ENCODE measurements at places on chromosomes 6 and 20. TPM values are rescaled to one million over a fixed set of nuclear protein-coding genes. Genes with fewer than 3 reads are reported as not detected.

The PTPRA gene
- 46.3 TPM for total RNA-seq

GRCh38 chr6:64817525-64817924 lies 889.5 kb downstream of the EYS start:
- no peak for DNase-seq

GRCh38 chr20:59145924-59146779 lies 17.5 kb upstream of the ZNF831 start:
- no peak for DNase-seq

The ADGRB3 gene
- total RNA-seq = 9.0 TPM

DNA sequence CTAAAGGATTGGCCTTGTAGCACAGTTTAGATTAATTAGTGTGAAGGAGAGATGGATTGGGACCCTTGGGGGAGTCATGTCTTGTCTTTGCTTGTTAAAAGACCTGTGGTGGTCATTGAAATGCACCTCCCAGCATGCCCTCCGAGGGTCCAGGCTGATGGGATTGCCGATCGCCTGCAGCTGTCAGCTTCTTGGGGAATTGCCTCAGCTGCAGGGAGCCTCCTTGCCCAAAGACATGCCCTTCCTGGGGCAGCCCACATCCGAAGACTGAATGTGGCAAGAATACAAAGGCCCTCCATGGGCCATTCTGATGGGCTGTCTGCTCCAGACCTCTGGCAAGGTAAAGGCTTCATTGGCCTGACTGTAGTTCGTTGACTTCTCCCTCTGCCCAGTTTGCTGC lies 150.7 kb downstream of the FARS2 start:
- no peak for DNase-seq

DNA sequence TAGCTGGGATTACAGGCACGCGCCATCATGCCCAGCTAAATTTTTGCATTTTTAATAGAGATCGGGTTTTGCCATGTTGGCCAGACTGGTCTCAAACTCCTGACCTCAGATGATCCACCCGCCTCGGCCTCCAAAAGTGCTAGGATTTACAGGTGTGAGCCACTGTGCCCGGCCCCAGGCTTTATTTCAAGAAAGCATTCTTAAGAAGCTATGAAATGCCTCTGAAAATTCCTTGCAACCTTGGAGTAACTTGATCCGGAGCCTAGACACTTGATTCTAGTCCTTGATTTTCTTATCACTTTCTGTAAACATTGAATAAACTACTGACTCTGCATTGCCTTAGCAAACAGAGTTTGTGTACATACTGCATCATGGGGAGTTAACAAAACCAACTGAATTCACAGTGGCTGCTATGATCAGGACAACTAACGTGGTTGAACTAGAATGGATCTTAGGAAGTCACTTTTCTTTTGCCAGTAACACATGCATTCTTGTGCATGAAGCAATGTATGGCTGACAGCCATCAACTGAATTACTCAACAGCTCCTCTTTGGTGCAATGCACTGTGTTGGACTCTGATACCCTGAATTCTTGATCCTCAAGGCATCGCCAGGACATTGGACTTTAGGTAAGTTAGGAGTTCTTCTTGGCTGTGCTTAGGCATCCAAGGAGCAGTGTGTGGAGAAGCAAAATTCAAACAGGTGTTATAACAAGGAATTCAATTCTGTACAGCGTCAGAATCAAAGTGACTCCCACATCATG lies 102.8 kb upstream of the TMEM170B start:
- DNase-seq = peak; percentile 71

DNA sequence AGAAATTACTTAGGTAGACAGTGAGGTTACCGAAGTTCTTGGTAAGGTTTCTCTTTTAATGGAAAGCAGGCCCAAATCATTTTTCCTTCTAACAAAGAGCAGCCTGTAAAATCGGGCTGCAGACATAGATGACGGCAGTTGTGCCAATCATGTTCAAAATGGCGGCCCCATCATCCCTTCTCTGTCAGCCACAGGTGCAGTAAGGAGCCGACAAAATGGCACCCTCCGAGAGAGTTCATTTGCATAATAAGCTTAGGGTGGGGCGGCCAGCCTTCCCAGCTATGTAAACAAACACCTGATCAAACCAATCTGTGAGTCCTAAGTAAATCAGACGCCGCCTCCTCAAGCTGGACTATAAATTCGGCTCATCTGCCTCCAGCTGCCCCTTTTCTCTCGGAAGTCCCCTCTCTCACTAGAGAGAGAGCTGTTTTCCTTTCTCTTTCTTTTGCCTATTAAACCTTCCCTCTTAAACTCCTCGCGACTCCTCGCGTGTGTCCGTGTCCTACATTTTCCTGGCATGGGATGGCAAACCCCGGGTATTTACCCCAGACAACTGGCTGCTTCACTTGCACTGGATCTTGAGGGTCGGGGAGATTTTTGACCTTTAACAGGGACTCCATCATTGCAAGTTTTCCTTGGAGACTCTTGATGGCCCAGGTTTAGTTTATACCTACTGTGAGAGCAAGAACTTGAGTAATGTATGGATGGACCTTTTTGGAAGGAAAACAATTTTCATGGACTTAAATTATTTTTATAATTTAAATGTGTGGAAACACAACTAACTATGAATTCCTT lies 8.9 kb upstream of the DDR1 start:
- DNase-seq = no peak

DNA sequence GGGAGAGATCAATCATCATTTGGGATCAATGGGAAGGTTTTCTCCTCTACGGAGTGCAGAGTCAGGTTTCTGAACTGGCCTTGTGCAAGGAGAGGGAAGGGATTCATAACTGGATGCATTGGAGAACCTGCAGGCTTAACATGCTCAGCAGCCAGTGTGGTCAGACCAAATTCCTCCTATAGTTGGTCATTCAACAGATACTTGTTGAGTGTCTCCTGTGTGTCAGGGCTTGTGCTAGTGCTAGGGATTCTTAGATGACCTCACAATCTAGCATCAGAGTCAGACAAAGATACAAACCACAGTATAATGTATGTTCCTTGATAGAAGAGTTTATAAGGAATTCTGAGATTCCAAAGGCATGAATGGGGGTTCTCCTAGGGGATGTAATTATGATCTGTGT lies 23.9 kb downstream of the RALY start:
- DNase-seq = no peak

DNA sequence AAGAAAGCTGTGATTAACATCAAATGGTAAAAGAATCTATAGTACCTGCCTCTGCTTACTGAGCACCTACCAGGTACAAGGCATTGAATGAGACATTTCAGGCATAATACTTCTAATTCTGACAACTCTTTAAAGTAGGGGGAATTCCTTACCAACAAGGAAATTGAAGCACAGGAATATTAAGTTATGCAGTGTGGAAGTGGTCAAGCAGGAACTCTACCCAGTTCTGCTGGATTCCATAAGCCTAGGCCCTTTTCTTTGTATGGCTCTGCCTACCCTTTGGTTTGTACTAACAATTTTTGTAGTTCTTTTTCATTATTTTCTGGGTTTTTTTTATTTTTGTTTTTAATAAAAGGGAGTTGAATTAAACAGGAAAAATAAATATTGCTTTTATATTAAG lies 114.5 kb downstream of the MAP3K5 start:
- no peak for DNase-seq

DNA sequence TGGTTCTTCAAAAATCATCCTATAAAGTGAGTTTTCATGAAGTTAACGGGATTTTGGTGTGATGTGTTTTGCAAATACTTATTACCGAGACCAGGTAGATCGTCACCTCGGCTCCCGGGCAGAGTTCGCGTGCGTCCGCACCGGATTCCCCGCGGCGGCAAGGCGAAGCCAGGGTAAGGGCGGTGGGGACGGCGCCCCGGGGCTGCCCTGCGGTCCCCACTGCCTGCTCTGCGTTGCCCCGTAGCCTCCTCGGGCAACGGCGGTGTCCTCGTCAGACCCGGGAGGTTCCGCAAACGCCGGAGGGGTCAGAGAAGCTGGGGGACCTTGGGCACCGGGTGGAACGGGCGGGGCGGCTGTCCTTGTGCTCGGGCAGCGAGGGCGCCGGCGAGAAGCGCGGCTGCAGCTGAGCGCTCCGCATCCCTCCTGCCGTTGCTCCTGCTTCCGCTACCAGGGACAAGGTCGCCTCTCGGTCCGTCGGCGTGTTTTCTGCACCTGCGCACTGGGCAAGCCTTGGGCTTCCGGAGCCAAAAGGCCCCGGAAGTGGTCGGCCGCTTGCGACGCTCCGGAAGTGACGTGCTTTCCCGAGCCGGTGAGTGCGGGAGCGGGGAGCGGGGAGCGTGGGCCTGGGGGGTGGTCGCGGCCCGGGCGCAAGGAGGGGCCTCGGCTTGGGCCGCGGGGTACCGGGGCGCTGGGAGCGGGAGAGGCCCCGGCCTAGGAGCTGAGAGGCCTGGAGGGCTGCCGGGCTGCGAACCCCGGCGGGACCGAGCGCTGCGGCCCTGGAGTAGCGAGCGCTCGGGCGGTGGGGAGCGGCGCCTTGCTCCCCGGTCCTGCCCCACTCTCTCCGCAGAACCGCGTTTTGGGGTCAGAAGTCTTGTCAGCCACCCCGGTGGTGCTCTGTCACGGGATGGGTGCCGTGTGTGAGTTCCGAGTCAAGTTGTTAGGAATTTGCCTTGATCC lies at the start of gene MTG2:
Gene MTG2, plus strand, starts transcription at position 560 of the 957 bp plus-strand sequence. CDS start 10,393 bp downstream, outside the sequence.
- peak; percentile 81 for DNase-seq

The SLC22A1 gene
- total RNA-seq = 3.1 TPM

The SPATA2 gene
- total RNA-seq = 7.2 TPM

The PNPLA1 gene
- 0.21 TPM for total RNA-seq

GRCh38 chr6:148044921-148045320 lies 297.7 kb upstream of the SASH1 start:
- DNase-seq = no peak

DNA sequence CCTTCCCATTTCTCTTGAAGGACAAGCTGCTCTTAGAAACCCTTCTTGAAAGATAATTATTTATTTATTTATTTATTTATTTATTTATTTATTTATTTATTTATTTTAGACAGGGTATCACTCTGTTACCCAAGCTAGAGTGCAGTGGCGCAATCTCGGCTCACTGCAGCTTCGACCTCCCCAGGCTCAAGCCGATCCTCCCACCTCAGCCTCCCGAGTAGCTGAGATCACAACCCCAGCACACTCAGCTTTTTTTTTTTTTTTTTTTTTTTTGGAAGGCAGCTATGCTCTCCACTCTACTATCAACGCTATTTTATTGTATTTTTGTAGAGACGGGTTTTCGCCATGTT lies 1.2 kb upstream of the HEBP2 start:
- no peak for DNase-seq

DNA sequence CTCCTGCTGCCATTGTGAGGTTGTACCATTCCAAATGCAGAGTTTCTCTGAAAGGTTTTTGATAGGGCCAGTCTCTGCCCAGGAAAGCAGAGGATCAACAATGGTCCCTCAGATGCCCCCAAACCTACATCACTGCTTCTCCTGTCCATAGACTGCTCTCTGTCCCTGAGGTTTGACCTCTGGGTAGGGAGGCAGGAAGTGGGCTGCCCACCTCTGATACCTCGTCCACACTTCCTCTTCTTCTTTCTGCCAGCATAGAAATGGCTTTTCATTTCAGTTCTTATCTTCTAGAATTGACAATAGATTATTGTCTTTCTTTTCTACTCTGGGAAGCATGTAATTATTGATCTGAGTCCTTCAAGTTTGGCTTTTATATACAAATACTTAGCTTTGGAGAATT lies 170.6 kb downstream of the TRMT11 start:
- no peak for DNase-seq

The NFKBIE gene
- 12.7 TPM for total RNA-seq

- DNase-seq = no peak
Observed at GRCh38 chr6:153130515-153131036, 506 bp downstream of the RGS17 start.

GRCh38 chr20:48866936-48867335 lies 39.1 kb upstream of the PREX1 start:
- DNase-seq = no peak

DNA sequence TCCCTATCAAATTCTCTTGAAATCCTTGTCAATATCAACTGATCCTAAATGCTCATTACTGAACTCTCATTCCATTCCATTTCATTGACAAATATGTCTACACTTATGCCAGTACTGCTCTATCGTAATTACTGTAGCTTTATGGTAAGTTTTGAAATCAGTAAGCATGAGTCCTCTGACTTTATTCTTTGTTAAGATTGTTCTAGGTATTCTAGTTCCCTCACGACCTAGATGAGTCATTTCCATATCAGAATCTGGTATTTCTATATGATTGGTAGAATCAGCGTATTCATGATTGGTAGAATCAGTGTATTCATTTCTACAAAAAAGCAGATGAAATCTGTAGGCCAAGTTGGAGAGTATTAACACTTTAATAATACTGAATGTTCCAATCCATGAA lies 318.6 kb upstream of the RUNX2 start:
- DNase-seq = no peak

DNA sequence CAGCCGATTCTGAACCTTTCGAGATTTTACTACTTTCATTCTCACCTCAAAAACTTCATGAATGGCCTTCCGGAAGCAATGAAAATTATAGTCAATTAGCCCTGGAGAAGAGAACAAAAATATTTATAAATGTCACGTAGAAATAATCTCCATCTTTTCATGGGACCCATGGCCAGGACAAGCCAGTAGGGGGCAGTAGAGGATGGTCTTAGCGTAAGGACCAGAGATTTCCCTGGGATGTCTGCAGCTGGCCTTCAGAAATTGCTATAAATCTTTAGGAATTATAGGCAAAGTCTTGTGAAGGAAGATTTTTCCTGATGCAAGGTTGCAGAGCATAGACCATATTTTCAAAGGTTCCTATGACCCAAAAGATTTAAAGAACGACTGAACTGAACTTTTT lies 15.6 kb upstream of the UBE2J1 start:
- DNase-seq = peak; percentile 47

GRCh38 chr20:2798814-2799213 lies 1.6 kb downstream of the CPXM1 start:
- no peak for DNase-seq

GRCh38 chr6:157717340-157717748 lies 105.7 kb upstream of the SNX9 start:
- DNase-seq = no peak

- DNase-seq = peak; percentile 90
Observed at GRCh38 chr6:134178161-134179044, 126.0 kb upstream of the SLC2A12 start.

The PAX1 gene
- not detected for total RNA-seq

The FAM209B gene
- total RNA-seq = not detected

DNA sequence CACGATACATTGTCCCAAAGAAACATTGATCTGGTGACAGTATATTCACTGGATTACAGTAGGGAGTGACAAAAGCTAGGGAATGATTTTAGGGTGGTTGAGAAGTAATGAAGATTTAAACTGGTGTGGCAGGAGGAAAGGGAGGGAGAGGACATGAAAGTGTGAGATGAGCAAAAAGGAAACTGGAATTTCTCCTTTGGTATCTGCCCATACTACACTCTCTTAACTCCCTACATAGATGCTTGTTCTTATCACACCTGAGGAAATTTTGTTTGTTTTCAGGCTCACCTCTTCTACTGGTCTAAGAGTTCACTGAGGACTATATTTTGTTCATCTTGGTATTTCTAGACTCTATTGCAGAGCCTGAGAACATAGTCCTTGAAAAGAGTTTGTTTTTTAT lies 44.9 kb upstream of the CEP162 start:
- DNase-seq = no peak

The SLC26A8 gene
- total RNA-seq = 0.30 TPM
